Mesenchymal stem cell (in vitro differentiated cells and primary cell): ENCODE measurements at places on chromosomes 11 and 22.

DNA sequence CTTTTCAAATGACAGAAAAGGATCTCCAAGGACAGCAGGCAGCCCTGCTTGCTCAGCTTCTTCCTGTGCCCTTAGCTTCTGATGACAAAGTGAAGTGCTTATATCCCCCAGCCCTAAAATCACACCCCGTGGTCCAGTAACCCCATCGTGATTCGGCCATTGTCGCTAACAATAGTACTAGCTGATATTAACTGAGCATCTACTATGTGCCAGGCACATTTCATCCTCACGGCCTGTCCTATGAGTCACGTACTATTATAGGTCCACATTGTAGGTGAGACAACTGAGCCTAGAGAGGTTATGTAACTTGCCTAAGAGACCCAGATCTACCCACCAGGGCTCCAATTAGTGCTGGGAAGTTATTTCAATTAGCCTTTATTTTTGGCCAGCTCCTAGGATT lies 6.1 kb downstream of the SCN4B start:
- H3K4me3 ChIP-seq: no peak overlapping the region
- peaks cover 89% of the 10 kb centered on the region for H3K27me3 ChIP-seq
- DNase-seq: no peak
- H3K4me1 ChIP-seq: peaks cover 7% of the 10 kb centered on the region
- no peaks in the 10 kb centered on the region for H3K36me3 ChIP-seq

GRCh38 chr11:62603072-62603408 lies 1.4 kb upstream of the MTA2 start:
- no peak overlapping the region for H3K27ac ChIP-seq
- H3K4me3 ChIP-seq: peak overlapping the region; percentile 93
- H3K36me3 ChIP-seq: peaks cover 39% of the 10 kb centered on the region
- H3K27me3 ChIP-seq: no peaks in the 10 kb centered on the region
- DNase-seq: no peak

- no peak for DNase-seq
- H3K4me1 ChIP-seq: peaks cover 2% of the 10 kb centered on the region
- H3K36me3 ChIP-seq: no peaks in the 10 kb centered on the region
Measured at GRCh38 chr11:115630214-115630613, 126.0 kb upstream of the CADM1 start.

DNA sequence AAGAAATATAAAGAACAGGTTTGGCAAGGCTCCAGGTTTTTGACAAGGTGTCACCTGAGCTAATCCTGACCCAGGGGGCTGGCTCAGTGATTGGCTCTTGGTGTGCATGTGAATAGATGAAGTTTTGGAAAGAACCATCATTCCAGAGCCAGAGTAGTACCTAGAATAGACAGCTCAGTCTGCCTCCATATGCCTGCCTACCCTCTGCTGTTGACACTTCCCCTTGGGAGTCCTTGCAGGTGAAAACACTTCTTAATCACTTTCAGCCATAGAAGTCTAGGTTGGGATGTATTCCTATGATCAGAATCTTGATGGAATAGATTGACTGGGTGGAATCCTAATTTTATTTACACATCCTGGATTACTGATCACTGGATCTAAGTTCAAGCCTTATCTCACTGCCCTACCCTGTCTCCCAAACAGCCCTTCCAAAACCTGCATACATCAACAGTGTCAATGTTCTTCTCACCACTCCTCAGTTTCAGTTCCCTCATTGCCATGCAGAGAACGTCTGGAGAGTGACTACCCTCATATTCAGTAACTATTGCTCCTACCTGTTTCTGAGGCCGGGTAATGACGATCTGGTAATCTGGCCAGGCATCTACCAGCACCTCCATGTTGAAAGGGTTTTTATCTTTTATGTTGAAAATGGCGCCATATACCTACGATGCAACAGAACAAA lies 6.7 kb downstream of the GLYATL2 start:
- no peak for DNase-seq
- no peaks in the 10 kb centered on the region for H3K4me1 ChIP-seq
- H3K4me3 ChIP-seq: no peak overlapping the region
- no peaks in the 10 kb centered on the region for H3K27me3 ChIP-seq

DNA sequence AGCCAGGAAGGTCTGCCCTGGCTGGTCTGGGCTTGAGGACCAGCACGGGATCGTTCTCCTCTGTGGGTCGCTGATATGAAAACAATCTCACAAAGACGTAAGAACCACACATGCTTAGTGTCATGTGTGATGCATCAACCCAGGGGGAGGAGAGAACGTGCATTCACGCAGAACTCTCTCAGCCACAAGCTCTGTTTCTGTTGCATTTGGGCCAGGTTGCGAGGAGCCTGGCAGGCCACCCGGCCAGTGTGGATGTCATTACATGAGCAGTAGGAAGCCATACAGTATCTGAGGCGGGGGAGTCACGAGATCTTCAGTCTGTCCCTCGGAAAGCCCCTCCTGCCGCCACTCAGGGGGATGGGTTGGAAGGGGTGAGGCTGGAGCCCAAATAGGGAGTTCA lies 53.1 kb upstream of the KCNQ1OT1 start:
- H3K4me3 ChIP-seq: no peak overlapping the region
- H3K4me1 ChIP-seq: peaks cover 42% of the 10 kb centered on the region
- no peak for DNase-seq
- no peaks in the 10 kb centered on the region for H3K36me3 ChIP-seq
- H3K27me3 ChIP-seq: peaks cover 38% of the 10 kb centered on the region

DNA sequence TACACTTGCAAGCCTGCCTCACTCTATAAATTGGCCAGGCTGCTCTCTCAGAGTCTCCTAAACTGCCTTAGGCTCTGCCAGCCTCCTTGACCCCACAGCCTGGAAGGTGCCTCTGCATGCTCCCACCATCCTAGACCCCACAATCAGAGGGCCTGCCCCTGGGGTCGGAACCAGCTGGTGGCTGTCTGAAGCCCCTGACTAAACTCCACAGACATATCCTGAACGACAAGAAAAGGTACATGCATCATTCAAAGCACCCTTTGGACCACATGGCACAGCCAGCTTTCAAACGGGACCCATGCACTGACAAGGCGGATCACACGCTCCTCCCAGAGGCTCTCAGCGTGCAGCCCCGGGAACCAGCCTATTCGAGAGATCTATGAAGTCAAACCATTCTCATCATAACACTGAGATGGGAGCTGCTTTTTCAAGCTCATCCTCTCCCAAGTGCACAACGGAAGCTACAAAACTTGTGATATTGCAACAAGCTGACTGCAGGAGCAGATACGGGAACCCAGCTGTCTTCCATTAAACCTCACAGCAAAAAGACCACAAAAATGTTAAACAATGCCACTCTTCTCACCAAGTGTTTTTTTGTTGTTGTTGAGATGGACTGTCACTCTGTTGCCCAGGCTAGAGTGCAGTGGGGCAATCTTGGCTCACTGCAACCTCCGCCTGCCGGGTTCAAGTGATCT lies 8.1 kb downstream of the SHANK2 start:
- no peak overlapping the region for H3K27ac ChIP-seq
- H3K4me1 ChIP-seq: peaks cover 20% of the 10 kb centered on the region
- no peak overlapping the region for H3K4me3 ChIP-seq
- peak; percentile 90 for DNase-seq

GRCh38 chr11:8293171-8293570 lies 29.5 kb upstream of the LMO1 start:
- H3K27ac ChIP-seq: no peak overlapping the region
- peaks cover 3% of the 10 kb centered on the region for H3K4me1 ChIP-seq
- no peak for DNase-seq

DNA sequence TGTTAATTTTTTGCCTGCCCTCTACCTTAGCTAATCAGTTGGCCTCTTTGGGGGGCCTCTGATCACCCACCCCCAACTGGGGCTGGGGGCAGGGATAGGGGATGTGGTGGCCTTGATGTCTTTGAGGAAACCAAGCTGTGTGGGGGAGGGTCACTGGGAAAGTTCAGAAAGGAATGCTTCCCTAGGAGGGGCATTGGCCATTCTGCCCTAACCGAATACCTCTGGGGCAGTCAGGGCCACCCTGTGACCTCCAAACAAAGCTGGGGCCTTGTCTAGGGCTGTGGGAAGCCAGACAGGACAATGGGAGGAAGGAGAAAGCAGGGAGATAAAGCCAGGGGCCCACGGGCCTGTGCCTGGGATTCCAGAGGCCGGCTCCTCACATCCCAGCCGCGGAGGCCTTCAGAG lies 97.5 kb downstream of the TSPAN18 start:
- no peaks in the 10 kb centered on the region for H3K36me3 ChIP-seq
- H3K4me3 ChIP-seq: no peak overlapping the region
- peaks cover 34% of the 10 kb centered on the region for H3K27me3 ChIP-seq
- DNase-seq: peak; percentile 10
- no peak overlapping the region for H3K27ac ChIP-seq

GRCh38 chr22:48429446-48430020 lies 1398.1 kb downstream of the BRD1 start:
- H3K4me1 ChIP-seq: no peaks in the 10 kb centered on the region
- no peaks in the 10 kb centered on the region for H3K36me3 ChIP-seq
- H3K27ac ChIP-seq: no peak overlapping the region

DNA sequence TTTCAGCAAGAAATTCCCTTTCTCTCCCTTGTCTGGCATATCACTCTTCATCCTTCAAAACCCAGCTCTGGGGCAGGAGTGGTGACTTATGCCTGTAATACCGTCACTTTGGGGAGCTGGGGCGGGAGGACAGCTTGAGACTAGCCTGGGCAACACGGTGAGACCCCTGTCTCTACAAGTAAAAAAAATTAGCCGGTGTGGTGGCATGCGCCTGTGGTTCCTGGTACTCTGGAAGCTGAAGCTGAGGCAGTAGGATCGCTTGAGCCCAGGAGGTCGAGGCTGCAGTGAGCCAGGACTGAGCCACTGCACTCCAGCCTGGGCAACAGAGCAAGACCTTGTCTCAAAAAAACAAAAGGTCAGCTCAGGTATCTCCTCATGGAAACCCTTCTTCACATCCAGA lies 1.4 kb upstream of the RCE1 start:
- peak overlapping the region; percentile 100 for H3K4me3 ChIP-seq
- H3K4me1 ChIP-seq: peaks cover 20% of the 10 kb centered on the region
- DNase-seq: no peak
- H3K27ac ChIP-seq: no peak overlapping the region
- no peaks in the 10 kb centered on the region for H3K27me3 ChIP-seq
- peaks cover 38% of the 10 kb centered on the region for H3K36me3 ChIP-seq

- DNase-seq: no peak
- H3K27me3 ChIP-seq: no peaks in the 10 kb centered on the region
- no peaks in the 10 kb centered on the region for H3K36me3 ChIP-seq
- no peak overlapping the region for H3K27ac ChIP-seq
- H3K4me1 ChIP-seq: no peaks in the 10 kb centered on the region
Measured at GRCh38 chr11:30775233-30775522, 189.0 kb upstream of the MPPED2 start.

DNA sequence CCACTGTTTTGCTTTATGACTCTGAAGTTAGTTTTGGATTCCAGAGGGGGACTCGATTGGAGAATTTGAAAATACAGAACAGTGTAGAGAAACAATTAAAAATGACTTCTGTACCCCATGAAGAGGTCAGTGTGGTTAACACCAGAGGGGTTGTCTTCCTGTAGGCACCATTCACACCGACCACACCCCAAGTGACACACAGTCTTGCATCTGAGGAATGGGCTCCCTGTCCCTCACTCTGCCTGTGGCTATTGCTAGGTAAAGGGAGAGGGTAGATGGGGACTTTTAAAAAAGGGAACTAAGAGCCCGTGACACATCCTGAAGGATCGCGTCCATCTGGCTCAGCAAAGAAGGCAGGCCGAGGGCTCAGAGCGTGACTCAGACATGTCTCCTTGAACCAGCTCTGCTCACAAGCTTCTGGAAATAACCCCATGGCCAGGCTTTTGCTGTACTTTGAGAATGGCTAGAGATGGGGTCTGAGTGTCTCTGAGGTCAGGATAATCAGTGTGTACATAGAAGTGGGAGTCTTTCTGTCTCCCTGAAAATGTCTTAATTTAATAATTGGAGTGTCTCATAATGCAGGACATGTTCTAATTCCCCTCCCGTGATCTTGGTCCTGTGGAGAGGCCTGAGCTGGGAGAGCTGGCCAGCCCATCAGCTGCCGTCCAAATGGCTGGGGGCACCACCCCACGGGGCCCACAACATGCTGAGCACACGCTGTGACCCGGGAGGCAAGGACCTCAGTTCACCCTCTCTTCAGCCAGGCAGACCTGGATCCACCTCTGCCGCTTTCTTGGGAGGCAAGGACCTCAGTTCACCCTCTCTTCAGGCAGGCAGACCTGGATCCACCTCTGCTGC lies 39.3 kb downstream of the SGSM1 start:
- H3K4me3 ChIP-seq: no peak overlapping the region
- H3K27ac ChIP-seq: no peak overlapping the region
- peaks cover 1% of the 10 kb centered on the region for H3K4me1 ChIP-seq
- no peaks in the 10 kb centered on the region for H3K27me3 ChIP-seq

- H3K27ac ChIP-seq: no peak overlapping the region
- no peak for DNase-seq
- no peaks in the 10 kb centered on the region for H3K36me3 ChIP-seq
- no peaks in the 10 kb centered on the region for H3K27me3 ChIP-seq
- H3K4me3 ChIP-seq: no peak overlapping the region
- no peaks in the 10 kb centered on the region for H3K4me1 ChIP-seq
Measured at GRCh38 chr11:37177721-37178120, 579.7 kb upstream of the RAG2 start.

DNA sequence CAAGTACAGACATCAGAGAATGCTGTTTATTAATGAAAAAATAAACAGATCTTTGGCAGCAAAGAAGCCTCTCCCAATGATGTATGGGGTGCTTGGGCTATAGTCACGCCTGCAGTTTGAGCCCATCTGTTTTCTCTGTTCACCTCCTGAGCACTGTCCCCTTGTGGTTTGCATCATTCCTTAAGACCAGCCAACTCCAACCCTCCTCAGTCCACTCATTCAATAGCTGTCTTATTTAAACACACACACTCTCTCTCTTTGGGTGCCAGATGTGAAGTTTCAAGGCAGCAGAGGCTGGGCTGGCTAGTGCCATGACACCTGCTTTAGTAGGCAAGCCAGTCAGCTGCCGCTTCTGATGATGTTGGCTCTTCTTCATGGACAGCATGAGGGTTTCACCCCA lies 58.1 kb downstream of the POLD3 start:
- H3K4me3 ChIP-seq: peak overlapping the region; percentile 44
- H3K4me1 ChIP-seq: peaks cover 4% of the 10 kb centered on the region
- no peak overlapping the region for H3K27ac ChIP-seq

GRCh38 chr11:114284021-114284420 lies 12.2 kb upstream of the NNMT start:
- no peaks in the 10 kb centered on the region for H3K27me3 ChIP-seq
- no peak for DNase-seq
- H3K27ac ChIP-seq: no peak overlapping the region
- H3K4me3 ChIP-seq: no peak overlapping the region
- H3K4me1 ChIP-seq: peaks cover 16% of the 10 kb centered on the region
- no peaks in the 10 kb centered on the region for H3K36me3 ChIP-seq

DNA sequence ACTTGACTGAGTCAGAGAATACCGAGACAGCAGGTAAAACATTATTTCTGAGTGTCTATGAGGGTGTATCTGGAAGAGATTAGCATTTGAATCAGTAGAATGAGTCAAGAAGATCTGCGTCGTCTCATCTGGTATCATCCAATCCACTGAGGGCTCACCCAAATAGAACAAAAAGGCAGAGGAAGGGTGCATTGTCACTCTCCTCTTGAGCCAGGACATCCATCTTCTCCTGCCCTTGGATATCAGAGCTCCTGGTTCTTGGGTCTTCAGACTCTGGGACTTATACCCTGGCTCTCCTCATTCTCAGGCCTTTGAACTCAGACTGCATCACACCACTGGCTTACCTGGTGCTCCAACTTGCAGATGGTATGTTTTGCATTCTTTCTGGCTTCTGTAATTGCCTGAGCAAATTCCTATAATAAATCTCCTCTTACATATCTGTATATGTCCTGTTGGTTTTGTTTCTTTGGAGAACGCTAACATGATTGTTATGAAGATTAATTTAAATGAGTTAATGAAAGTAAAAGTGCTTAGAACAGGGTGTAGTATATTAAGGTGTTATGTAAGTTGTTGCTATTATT lies 49.3 kb downstream of the ME3 start:
- DNase-seq: no peak
- H3K4me3 ChIP-seq: no peak overlapping the region
- peak overlapping the region; percentile 30 for H3K27ac ChIP-seq

GRCh38 chr11:10600570-10601248 lies 32.2 kb upstream of the LYVE1 start:
- no peak overlapping the region for H3K4me3 ChIP-seq
- no peaks in the 10 kb centered on the region for H3K27me3 ChIP-seq
- no peak for DNase-seq
